ENCODE measurements at places on chromosomes 2 and 18.

DNA sequence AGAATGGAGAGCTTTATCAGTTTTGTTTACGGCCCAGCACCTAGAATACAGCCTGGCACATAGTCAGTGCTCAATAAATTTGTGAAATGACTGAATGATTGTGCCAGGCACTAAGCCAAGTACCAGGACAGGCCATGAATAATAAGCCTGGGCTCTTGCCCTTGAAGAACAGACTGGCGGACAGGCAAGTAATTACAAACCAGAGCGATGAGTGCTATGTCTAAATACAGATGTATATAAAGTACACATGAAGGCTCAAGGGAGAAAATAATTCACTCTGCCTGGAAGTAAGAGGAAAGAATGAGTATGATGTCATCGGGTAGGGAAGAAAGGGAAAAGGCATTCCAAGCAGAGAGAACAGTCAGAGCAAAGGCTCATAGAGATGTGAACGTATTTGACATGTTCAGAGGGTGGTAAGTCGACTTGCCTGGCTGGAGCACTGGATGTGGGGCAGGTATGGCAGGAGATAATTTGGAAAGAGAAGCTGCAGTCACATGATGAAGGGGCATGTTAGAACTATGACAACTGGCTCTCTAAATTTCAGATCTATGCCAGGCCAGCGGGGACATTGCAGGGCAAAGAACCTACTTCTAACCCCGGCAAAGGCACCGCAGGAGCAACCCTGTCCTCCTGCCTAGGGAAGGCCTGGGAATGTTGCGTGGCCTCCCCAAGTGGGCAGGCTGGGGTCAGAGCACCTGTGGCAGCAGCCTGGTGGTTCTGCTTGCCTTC, 119.1 kb upstream of the STPG4 start:
- no peak for DNase-seq

GRCh38 chr2:165863810-165864261, 69.8 kb upstream of the GALNT3 start:
- no peak for DNase-seq

DNA sequence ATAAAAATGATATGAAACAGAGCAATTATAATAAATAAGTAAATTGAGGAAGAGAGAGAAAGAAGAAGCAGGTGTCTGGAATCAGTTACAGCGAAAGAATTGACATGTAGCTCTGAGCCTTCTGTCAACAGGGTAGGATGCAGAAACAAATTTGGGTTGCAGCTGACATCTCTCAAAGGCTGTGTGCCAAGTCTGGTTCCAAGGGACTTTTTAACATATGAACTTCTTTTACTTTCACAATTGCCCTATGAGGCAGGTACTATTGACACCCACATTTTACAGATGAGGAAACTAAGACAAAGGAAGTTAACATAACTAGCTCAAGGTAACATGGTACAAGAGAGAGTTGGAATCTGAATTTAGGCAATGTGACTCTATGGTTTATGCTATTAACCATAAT, 260.0 kb downstream of the ASXL3 start:
- DNase-seq, result no peak

GRCh38 chr2:113973810-113974209, 83.9 kb downstream of the ACTR3 start:
- DNase-seq, result no peak

DNA sequence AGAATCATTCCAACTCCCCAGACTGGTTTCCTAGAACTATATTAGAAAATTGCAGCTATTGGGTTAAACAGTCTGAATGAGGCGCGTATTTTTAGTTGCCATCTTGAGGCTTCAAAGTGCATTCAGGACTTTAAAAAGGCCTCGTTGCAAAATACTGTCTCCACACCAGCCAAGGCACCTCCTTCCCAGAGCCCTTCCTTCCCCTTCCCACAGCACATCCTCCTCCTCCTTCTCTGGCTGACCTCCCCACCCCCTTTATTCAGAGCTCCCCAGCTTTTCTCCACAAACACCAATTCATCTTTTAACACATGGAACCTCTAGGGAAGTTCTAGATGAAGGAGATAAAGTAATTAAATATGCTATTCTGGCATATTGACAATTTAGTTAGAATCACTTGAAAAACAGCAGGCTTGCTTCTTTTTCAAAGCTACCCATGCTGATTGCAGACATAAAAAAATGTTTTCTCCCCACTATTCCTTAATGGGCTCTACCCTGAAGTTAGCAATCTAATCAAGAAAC, 90.3 kb downstream of the RTP5 start:
- no peak for DNase-seq

GRCh38 chr2:85405201-85406059, 4.7 kb downstream of the CAPG start:
- peak; percentile 42 for DNase-seq
